Inflammatory macrophage treated with lipopolysaccharide for 4 hours (primary cell): ENCODE measurements at places on chromosomes 2 and 18.

GRCh38 chr2:234559609-234560008, 62.7 kb upstream of the ARL4C start:
- DNase-seq, result no peak

DNA sequence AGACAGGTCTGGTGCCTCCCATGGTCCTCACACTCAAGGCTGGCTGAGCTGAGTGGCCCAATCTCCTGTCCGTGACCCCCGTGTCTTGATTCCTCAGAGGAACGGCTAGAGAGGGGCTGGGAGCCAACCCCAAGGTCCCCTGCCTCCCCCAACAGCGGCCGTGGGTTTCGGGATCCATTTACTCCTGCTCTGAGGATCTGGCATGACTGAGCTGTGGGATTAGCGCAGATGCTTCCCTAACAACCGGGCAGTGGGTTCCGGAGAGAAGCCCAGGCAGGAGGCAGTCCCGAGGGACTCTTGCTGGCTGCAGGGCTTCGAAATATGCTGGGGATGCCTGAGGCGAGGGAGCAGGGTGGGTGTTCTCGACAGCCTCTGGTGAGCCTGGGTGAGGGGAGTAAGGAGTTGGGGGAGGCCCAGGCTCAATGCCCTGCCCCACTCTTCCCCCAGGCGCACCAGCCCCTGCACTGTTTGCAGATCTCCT, 18.9 kb downstream of the GPR35 start:
- DNase-seq, result no peak

DNA sequence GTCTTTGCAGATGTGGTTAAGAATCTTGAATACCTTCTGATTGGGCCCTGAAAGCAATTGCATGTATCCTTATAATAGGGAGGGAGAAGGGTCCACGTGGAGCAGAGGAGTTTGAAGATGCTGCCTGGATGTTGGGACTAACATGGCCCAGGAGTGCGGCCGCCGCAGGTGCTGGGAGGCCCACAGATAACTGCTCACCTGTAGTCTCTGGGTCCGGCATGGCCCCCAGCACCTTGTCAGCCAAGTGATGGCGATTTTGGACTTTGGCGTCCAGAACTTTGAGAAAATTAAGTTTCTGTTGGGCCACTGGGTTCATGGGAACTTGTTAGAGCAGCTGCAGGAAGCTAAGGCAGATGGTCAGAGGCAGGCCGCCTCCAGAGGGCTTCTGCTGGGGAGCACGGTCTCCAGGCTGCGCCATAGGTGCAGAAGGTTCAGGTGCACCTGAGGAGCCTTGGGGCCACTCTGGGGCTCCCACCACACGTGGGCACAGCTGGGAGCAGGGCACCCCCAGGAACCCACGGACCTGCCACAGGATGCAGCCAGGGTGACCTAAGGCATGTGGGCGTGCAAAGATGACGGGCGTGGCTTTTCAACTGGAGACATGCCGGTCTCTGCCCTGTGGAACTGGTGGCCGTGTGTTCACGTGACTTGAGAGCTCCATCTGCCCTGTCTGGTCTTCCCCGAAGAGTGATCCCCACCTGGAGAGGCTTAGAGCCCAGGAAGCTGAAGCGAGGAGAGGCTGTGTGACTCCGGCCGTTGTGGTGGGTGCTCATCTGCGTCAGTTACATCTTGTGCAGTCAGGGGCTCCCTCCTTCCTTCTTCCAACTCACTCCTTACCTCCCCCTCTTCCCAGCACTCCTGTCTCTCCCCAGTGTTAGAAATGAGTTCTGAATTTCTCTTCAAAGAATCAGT, 277.3 kb downstream of the AGAP1 start:
- DNase-seq, result no peak

- no peak for DNase-seq
Observed at GRCh38 chr2:151789055-151789834, 39.0 kb downstream of the ARL5A start.

- no peak for DNase-seq
Observed at GRCh38 chr2:11833601-11834000, 87.2 kb downstream of the LPIN1 start.

DNA sequence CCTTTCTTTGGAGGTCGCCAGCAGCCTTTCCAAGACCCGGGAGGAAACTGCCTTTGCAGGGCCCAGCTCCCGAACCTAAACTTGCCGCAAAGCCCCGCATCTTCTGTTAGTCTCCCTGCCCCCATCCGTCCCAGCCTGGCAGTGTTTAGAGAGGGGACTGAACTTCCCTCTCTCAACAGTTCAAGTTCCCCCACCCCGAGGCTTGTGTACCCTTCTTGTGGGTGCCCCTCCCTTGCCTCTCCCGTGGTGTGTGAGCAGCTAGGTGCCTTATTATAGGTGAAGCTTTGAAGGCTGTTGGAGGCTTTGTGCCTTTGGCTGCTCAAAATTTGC, 1.4 kb downstream of the LBH start:
- no peak for DNase-seq

DNA sequence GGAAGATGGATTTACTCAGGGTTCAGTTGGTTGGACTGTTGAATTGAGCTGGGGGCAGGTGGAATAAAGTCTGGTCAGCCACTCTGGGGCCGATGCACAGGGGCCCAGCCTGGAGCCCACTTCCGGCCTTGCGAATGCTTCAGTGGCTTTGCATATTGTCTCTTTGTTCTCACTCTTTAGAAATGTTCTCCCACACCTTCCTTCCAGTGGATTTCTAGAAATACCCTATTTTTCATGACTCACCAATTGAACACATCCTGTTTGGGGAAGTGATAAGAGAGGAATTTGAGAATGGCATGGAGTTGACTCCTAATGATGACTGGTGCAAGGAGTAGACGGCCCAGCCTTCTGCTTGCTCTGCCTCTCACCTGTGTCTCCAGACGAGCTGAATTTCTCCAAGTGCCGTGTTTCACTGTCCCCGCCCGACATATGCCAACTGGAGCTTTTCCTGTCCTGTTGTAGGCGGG, 28.1 kb downstream of the ASAP2 start:
- DNase-seq, result peak; percentile 93

DNA sequence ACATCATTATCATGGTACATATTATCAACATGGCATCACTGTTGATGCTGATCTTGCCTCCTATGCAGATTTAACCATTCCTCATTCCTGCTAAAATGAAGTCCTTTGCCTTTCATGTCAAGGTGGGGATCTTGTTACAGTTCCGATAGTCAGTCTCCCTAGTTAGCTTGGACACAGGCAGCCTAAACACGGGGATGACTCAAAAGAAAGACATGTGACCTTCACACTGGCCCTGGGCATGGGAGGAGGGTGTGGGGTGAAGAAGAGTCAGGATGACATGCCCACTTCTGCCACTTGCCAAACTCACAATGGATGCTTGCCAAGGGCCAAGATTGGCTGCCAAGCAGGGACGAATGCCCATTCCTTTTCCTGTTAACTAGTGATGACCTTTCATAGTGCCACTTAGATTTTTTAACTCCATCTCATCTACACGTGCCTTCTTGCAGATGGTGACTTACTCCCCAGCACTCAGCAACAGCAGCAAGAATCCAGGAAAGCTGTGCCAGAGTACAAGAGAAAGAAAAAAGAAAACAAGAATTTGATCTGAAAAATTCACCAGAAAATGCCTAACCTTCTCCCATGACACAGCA, 13.9 kb upstream of the SLC1A4 start:
- DNase-seq, result peak; percentile 35

DNA sequence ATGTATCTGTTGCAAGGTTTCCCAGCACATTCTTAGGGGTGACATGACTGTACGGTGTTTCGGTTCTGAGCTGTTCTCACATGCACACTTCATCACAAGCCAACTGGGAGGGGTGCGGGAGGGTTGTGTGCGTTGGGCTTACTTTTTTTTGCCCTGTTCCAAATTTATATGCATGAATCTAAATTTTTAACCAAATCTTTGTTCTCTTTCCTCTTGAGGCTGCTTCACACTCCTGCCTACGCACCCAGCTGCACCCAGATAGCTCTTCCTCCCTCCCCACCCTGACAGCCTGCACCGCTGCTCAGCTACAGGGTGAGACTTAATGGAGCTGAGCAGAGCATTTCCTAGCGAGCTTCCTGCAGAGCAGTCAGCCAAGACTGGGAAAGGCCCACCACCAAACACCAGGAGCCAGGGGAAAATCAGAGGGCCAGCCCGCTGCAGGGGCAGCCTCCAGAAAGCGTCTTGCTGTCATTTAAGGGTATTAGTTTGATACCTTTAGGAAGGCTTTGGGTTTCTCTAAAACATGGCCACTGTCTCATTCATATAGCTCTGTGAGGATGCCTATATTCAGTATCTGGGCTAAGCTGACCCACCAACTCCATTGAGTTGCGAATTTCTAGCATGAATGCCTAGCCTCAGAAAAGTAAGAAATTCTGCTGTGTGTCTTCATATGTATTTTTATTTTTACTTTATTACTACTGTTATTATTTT, 84.5 kb downstream of the POU3F3 start:
- DNase-seq, result no peak

GRCh38 chr2:142872882-142873724, 4.4 kb upstream of the KYNU start:
- DNase-seq, result peak; percentile 98

- DNase-seq, result no peak
Observed at GRCh38 chr2:54584598-54584997, 128.5 kb downstream of the SPTBN1 start.

- no peak for DNase-seq
Observed at GRCh38 chr2:192002418-192002817, 155.5 kb upstream of the CAVIN2 start.
